ENCODE measurements at places on chromosomes 6 and 20.

DNA sequence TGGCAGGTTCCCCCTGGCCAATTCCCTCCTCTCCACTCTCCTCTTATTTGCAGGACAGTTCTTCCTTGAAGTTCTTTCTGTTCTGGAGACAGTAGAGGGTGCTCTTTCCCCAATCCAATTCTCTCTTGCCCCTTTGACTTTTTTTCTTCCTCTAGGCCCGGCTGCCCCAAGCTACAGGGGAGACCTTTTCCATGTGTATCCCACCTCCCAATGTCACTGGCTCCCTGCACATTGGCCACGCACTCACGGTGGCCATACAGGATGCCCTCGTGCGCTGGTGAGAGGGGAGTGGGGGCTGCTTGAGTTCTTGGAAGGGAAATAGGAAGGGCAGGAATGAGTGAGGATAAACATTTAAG is 1.5 kb downstream of the VARS2 start:
- peak; percentile 36 for DNase-seq

DNA sequence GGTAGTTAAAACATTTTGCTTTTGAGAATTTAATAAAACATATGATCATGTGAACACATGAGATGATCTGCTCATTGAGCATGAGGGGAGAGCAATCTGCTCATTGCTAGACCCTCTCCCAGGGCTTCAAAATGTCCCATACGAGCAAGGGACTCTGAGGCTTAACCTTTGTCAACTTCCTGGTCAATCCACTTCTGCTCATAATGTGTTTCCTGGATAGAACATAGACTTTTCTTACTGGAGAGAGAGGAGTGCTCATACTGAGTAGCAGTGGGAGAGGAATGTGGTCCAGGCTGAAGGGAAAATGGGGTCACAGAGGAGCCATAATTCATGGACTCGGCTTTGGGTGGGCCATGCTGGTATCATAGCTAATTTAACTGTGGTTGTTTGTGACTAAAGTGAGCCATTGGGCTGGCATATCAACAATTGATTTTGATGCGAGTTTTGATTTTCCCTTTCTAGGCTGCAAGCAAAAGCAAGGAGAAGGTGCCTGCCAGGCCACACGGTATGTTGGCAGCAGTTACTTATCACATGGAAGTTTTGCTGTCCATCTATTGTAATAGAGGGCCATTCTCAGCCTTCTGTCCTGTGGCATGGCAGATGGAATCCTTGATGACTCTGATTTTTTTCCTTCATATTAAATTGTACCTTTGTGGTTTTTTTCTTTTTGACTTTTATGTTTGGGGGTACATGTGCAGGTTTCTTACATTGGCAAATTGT is 20.8 kb upstream of the ADGRF4 start:
- no peak for DNase-seq

DNA sequence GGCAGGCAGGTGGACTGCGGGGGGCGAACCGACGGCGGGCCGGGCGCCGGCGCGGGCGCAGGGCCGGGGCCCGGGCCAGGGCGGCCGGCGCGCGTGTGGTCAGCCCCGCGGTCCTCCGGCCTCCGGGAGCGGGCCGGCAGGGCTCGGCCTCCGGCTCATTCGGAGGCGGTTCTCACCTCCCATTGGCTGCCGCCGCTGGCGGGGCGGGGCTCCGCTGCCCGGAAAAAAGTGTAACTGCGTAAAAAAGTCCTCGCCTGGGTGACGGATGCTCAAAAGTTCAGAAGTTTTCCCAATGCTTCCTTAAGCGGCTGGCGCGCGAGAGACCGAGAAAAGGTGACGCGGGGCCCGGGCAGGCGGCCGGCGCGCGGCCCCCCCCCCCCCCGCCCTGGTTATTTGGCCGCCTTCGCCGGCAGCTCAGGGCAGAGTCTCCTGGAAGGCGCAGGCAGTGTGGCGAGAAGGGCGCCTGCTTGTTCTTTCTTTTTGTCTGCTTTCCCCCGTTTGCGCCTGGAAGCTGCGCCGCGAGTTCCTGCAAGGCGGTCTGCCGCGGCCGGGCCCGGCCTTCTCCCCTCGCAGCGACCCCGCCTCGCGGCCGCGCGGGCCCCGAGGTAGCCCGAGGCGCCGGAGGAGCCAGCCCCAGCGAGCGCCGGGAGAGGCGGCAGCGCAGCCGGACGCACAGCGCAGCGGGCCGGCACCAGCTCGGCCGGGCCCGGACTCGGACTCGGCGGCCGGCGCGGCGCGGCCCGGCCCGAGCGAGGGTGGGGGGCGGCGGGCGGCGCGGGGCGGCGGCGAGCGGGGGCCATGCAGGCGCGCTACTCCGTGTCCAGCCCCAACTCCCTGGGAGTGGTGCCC is at the start of gene FOXC1:
FOXC1 (plus strand) TSS at position 268 of the 849 bp plus-strand sequence; CDS start at position 799, 531 bp downstream.
- peak; percentile 43 for DNase-seq

DNA sequence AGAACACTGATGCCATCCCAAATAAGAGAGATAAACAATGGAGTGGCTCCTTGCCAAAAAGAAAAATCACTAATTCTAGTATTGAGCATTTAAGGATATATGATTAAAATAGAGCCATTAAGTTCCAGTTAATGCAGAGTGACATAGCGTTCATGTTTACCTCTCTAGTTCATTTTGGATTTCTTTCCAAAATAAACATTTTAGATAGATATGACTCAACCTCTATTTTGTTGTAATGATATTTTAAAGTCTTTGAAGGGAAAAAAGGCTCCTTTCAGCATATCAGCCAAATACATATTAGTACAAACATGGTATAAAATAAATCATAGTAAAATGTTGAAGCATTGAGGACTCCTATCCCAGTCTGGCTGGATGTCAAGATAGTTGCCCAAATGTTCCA is 33.4 kb downstream of the RWDD2A start:
- DNase-seq, result no peak

DNA sequence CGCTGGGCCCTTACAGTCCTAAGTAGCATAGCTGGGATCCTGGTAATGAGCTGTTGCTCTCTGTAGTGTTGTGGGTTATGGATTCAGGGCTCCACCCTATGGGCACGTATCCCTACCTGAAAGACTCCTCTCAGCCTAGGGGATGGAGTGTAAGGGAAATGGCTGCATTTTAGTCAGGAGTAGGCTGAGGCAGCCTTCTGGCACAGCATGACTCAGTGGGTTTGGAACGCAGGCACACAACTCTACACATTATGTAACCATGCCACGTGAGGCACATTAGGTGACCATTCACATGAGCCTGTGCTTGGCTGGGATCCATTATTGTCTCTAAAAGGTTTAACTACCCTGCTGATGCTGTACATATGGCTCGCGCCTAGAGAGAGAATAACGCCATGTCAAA is 27.8 kb downstream of the HDDC2 start:
- DNase-seq, result no peak

- DNase-seq, result no peak
Observed at GRCh38 chr20:6606651-6607050, 160.8 kb upstream of the BMP2 start.

DNA sequence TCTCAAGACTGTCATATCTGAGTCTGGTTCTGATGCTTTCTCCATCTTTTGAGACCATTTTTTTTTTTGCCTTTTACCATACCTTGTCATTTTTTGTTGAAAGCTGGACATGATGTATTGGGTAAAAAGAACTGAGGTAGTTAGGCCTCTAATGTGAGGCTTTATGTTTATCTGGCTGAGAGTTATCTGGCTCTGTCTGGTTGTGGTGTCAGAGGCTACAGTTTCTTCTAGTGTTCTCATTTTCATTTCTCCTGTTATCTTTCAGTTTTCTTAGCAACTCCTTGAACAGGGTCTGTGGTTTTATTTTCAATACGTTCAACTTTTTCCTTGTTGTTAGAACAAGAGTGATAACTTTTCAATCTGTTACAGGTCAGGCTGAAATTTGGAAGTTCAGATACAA is 49.2 kb upstream of the ATXN1 start:
- DNase-seq, result no peak

DNA sequence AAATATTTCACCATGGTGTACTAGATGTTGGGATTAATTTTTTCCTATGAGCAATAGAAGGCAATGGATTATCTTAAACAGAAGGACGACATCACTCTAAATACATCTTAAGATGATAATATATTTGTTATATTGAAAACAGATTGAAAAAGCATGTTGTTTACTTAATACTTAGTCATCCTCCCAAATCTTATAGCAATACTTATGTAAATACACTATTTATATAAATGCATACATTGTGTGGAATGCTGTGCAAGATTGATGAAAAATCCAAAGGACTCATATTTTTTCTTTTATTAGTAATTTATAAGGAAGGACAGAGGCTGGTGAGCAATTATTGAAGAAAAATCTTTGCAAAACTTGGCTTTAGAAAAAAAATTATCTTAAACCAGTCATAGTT is 593.5 kb downstream of the MMUT start:
- no peak for DNase-seq

- peak; percentile 66 for DNase-seq
Observed at GRCh38 chr6:89371849-89372505, 19.5 kb upstream of the UBE2J1 start.

- peak; percentile 84 for DNase-seq
Observed at GRCh38 chr6:31620586-31621319, at the start of gene PRRC2A. Gene PRRC2A (plus strand): TSS chr6:31620715. CDS start chr6:31622790, 2,075 bp downstream.

GRCh38 chr20:47019121-47019824 is 124.6 kb downstream of the EYA2 start:
- DNase-seq, result no peak

DNA sequence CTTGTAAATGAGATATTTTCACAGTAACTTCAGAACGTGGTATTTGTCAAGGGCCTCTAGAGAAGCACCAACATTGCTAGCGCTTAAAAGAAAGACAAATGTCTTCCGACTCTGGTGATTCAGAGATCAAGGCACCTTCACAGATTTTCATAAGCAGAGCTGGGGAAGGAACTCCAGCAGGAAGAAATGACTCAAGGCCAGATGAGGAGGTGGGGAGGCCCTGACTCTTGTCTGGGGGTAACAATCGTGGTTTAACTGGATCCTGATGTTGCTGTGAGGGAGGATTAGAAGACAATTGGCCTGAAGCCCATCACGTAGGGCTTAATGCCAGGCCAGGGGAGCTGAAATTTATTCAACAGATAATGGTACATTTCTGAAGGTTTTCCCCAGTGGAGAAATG is 122.9 kb upstream of the QKI start:
- no peak for DNase-seq

DNA sequence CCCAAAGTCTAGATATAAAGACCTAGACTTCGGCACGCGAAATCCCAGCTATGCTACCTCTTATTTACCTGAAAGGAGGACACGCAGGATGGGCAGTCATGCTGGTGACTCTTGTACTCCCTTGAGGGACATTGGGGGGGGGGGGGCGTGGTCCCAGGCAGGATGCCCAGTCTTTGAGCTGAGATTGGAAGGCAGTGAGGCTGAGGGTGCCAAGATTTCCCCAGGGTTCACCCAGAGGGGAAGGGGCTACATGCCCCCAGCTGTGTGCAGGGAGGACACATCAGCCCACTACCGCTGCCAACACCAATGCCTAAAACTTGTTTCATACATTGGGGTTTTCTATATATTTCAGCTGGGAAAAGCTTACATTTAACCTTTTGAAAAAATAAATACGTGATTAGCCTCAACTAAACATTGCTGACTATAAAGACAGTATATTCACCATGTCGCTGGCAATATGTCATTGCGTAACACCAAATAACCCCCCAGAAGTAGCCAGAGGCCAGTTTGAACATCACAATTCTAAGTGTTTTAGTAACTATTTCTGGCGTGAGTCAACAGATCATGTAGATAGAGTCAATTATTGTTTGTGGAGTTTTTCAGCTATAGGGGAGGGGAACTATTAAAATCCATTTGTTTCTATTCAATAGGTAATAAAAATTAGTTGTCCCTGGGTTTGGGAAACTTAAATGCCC is 21.6 kb downstream of the MGME1 start:
- DNase-seq, result no peak

- DNase-seq, result no peak
Observed at GRCh38 chr20:2252419-2252997, 43.3 kb upstream of the TGM3 start.

- DNase-seq, result no peak
Observed at GRCh38 chr6:131013495-131013894, 49.5 kb downstream of the EPB41L2 start.

GRCh38 chr20:53126185-53126584 is 154.0 kb downstream of the TSHZ2 start:
- peak; percentile 51 for DNase-seq

- DNase-seq, result no peak
Observed at GRCh38 chr6:13488015-13488895, 855 bp upstream of the GFOD1 start.

GRCh38 chr6:19879663-19880062 is 42.5 kb downstream of the ID4 start:
- peak; percentile 17 for DNase-seq

DNA sequence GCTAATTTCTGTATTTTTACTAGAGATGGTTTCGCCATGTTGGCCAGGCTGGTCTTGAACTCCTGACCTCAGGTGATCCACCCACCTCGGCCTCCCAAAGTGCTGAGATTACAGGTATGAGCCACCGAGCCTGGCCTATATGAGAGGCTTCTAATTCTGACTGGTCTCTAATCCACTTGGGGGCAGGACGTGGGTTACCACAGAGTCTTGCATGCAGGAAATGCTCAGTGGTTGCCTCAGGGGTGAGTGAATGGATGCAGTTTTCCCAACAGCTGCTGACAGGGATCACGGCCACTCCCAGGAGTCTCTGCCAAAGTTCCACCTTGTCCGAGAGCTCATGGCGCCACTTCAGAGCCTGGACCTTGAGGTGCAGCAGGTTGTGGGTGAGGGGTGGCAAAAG is 6.4 kb upstream of the FANCE start:
- no peak for DNase-seq

DNA sequence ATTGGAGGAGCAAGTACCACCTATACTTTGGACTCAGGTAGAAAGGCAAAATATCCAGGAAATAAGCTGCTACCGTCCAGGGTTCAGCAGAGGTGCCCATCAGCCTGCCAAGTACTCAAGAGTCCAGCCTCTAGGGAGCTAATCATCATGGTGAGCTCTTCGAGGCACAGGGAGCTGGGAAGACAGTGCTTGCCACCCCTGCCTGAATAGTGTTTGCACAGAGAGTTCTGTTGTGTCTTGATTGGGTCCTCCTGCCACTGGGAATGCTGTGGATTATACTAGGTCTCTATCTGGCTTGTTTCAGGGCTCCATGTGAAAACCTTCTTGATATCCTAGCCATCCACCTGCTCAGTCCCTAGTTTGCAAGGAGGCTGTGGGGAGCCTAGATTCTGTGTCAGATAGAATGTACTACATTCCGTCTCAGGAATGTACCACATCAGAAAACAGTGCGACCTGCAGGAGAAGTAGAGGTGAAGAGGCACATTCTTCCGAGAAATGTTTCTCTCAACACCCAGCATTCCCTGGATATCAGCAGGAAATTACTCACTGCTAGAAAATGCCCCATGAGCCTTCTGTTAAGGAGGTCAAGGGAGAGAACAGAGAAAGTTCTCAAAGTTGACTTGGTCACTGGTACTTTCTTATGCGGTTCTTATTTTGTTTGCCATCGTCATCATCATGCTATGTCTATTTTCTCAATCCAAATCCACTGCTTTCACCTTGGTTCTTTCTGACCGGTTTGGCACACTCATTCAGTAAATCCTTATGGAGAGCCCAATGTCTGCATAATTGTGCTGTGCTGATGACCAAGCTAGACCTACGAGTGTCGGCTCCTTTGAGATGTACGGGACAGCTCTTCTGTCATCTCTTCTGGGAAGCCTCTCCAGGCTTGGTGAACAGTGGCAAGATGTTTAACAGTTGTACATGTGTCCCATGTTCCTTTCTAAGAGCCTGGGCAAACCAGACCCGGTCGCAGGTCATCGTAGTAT is 30.7 kb downstream of the PTPN1 start:
- DNase-seq, result no peak

- no peak for DNase-seq
Observed at GRCh38 chr6:328136-328670, 35.9 kb downstream of the DUSP22 start.

- no peak for DNase-seq
Observed at GRCh38 chr20:34305333-34306230, 2.4 kb upstream of the AHCY start.

Data from NCI-H2081 (cell line).